ENCODE measurements at places on chromosomes 12 and 14. TPM values are rescaled to one million over a fixed set of nuclear protein-coding genes. Genes with fewer than 3 reads are reported as not detected.

PTCSC3 gene
- not detected for total RNA-seq

INF2 gene
- total RNA-seq = 160 TPM

PLA2G1B gene
- 1.8 TPM for total RNA-seq

EML5 gene
- total RNA-seq = 0.13 TPM

DDN gene
- 0.10 TPM for total RNA-seq

DDX11 gene
- 28.3 TPM for total RNA-seq

TRIM9 gene
- total RNA-seq = 1.3 TPM

CLEC4A gene
- 3.5 TPM for total RNA-seq

IL26 gene
- total RNA-seq = not detected

- peak; percentile 33 for DNase-seq
Measured at GRCh38 chr12:57716305-57716704, 22.2 kb downstream of the AGAP2 start.

GRCh38 chr12:78199926-78200325, 369.2 kb downstream of the NAV3 start:
- no peak for DNase-seq

- DNase-seq = no peak
Measured at GRCh38 chr14:93991212-93991611, 5.9 kb upstream of the CCDC197 start.

- peak; percentile 92 for DNase-seq
Measured at GRCh38 chr12:123457980-123458779, at the start of gene SNRNP35. TSS of gene SNRNP35 (plus strand) at chr12:123458139. CDS start at chr12:123465541, 7,402 bp downstream.

DNA sequence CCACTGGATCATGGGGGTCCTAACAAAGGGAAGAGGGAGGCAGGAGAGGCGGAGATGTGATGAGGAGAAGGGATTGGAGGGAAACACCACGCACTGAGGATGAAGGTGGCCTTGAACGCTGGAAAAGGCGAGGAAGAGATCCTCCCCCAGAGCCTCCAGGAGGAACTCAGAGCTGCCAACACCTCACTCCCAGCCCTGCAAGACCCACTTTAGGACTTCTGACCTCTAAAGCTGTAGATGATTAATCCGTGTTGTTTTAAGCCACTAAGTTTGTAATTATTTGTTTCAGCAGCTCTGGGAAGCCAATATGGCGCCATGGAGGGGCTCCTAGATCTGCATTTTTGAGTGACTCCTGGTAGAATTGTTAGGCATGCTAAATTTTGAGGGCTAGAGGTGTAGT, 74.6 kb upstream of the CEP83 start:
- DNase-seq = no peak

GRCh38 chr14:99551034-99551922, 52.7 kb downstream of the CCDC85C start:
- no peak for DNase-seq

DNA sequence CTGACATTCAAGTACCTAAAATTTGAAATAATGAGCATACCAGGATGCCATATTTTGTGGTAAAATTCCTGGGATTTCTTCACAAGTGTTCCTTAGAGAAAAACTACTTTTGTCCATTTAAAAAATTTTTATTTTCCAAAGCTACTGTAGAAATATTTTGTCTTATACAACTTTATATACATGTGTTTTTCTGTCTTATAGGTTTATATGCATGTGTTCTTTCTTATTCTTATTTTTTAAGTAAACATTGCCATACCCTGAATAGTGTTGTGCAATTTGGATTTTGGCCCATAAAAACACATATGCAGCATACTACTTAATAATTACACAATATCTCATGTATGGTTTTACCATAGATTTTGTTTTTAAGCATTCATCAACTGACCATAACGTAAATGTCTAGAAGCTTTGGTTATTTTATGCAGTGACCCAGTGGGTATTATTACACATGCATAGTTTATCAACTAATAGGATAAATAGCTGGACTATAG, 1107.4 kb upstream of the SEL1L start:
- no peak for DNase-seq

DNA sequence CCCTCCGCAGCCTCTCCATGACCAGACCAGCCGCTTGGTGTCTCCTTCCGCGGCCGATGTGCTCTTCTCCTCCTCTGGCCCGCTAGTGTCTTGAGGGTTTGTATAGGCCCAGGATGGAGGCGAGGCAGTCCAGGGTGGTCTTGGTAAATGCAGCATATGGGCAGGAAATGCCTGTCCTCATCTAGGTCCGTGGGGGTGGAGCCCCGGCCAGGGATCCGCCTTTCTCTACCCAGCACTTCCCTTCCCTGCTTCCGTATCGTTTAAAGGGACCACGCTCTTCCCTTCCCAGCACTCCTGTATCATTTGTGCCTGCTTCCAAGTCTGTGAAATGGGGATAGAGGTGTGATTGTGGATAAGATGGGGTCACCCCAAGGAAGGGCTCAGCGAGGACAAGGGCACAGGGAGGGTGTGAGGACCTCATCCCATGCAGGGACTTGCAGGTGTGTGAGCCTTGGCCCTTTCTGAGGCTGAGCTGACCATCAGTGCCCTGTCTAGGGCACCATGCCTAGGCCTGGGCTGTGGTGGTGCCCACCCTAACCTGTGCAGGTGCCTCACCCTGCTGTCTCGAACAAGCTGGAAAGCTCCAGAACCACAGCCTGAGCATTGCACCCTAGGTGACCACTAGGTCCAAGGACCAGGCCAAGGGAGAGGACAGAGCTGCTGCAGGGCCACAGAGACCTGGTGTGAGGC, 326.8 kb upstream of the RTL1 start:
- peak; percentile 72 for DNase-seq

GRCh38 chr12:124233041-124233796, 61.7 kb upstream of the RFLNA start:
- DNase-seq = no peak

DNA sequence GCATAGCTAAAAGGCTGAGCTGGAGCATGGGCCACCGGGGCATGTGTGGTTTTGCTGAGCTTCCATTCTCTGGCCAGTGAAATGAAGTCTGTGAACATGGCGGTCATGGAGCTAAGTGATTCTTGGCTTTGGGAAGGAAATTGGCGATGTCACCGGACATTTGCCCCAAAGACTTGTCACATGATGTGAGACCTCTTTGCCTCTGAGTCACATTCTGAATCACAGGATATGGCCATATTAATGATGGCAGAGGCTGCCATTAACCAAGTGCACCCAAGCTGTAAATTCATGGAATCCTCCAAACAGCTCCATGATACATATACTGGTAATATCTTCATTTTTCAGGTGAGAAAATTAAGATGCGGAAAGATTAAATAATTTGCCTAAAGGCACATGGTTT, 27.4 kb upstream of the BATF start:
- DNase-seq = no peak

DNA sequence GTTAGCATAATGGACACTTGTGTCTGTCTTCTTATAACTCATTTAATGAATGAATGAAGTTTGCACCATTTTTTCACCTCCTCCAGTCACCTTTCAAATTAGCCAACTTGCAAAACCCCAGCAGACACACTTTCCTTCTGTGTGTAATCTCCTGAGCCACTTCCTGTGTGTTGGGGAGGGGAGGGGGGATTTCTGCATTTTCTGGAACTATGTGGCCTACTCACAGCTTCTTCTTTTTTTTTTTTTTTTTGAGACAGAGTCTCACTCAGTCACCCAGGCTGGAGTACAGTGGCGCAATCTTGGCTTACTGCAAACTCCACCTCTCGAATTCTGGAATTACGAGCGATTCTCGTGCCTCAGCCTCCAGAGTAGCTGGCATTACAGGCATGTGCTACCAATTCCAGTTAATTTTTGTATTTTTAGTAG, 4.1 kb upstream of the SERPINA1 start:
- no peak for DNase-seq

DNA sequence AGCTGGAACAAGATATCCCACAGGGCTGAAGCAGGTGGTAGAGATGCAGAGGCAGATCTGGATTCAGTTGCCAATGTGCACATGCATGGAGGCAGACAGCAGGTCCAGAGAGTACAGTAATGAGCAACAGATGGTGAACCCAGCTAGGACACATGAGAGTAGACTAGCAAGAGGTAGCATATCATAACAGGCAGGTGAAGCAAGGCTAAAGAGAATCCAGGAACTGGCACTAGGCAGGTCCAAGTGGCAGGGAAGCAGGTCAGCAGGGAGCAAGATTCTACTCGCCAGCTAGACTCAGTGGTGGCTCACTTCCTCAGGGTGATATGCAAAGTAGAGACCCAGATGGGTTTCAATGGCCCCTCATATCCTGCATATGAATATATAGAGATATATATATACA, 15.3 kb upstream of the MYF6 start:
- no peak for DNase-seq

DNA sequence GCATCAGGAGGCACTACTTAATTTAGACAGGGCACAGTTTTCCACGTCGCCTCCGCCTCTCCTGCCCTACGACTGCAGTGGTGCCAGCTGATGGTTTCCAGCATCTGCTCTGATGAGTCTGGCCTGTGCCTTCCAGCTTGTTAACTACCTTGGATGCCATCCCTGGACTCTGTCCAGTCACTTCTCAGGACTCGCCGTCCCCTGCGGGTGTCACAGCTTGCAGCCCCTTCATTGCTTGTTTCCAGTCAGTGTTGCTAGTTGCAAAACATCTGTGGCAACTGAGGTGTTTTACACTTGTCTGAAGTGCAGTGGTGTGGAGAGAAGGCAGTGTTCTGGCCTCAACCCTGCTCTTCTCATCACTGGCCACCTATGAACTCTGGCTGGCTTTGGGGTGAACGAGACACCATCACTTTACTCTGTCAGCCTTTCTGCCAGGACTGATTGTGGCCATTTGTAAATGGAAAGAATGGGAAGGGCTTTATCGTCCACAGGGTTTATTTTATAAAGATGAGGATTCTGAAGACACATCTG, 8.3 kb downstream of the ADGRD1 start:
- peak; percentile 76 for DNase-seq

DNA sequence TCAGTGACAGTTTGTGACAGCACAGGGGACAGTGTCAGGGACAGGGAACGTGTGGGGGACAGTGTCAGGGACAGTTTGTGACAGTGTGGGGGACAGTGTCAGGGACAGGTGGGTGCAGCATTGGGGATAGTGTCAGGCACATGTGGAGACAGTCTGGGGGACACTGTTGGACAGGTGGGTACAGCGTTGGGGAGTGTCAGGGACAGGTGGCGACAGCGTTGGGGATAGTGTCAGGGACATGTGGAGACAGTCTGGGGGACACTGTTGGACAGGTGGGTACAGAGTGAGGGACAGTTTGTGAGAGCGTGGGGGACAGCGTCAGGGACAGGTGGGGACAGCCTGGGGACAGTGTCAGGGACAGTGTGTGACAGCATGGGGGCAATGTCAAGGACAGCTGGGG, 140.0 kb downstream of the TMEM121 start:
- no peak for DNase-seq

DNA sequence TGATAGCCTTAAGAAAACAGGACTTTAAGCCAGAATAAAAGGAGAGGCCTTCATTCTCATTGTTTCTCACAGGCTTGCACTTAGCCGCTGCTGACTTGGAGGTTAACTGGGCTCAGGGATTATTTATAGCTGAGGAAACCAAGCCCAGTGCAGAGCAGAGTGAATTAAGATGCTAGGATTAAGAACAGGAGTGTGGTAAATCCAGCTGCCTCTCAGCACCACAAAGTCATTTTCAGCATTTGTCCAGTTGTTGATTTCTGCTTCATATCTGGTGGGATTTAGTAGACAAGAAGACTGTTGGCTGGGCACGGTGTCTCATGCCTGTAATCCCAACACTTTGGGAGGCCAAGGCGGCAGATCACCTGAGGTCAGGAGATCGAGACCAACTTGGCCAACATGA, 14.3 kb upstream of the KRT73 start:
- peak; percentile 18 for DNase-seq

GRCh38 chr12:69555461-69555860, 29.8 kb upstream of the CCT2 start:
- no peak for DNase-seq

DNA sequence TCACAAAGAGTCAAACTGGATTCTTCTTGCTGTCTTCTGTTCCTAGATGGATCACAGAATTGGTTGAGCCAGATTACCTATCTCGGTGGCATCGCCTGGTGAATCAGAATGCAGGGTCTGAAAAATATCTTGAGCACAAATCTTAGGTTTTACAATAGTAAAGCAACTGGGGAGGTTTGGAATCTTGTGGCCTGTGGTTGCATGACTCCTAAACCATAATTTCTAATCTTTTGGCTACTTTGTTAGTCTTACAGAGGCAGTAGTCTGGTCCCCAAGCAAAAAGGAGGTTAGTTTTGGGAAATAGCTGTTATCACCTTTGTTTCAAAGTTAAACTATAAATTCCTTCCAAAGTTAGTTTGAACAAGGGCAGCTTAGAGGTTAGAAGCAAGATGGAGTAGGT, 1488.5 kb upstream of the FLRT2 start:
- no peak for DNase-seq

DNA sequence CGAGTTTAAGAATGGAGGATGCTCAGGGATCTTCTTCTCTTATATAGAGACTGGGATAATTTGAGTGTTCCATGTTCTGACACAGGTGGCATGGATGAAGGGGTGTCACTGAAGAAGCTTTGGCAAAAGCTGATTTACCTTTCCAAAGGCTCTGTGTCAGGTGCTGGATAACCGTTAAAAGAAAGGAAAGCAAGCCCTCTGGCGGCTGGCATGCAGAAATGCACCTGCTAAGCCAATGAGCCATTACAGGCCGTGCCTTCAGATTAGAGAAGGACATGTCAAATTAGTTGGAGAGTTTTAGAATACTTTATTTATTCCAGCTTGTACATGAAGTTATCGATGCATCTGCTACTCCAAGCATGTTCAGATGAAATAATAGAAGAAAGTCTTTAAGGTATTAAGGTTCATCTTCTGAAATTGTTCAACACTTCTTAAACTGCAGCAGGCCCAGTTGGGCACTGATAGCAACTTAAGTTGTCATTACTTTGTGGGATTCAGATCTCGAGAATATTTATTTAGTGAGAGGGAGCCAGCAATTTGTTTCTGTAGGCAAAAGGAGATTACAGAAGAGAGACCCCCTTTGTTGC, 678.2 kb downstream of the NRXN3 start:
- no peak for DNase-seq

GRCh38 chr14:90536511-90537191, 139.8 kb downstream of the CALM1 start:
- DNase-seq = no peak

DNA sequence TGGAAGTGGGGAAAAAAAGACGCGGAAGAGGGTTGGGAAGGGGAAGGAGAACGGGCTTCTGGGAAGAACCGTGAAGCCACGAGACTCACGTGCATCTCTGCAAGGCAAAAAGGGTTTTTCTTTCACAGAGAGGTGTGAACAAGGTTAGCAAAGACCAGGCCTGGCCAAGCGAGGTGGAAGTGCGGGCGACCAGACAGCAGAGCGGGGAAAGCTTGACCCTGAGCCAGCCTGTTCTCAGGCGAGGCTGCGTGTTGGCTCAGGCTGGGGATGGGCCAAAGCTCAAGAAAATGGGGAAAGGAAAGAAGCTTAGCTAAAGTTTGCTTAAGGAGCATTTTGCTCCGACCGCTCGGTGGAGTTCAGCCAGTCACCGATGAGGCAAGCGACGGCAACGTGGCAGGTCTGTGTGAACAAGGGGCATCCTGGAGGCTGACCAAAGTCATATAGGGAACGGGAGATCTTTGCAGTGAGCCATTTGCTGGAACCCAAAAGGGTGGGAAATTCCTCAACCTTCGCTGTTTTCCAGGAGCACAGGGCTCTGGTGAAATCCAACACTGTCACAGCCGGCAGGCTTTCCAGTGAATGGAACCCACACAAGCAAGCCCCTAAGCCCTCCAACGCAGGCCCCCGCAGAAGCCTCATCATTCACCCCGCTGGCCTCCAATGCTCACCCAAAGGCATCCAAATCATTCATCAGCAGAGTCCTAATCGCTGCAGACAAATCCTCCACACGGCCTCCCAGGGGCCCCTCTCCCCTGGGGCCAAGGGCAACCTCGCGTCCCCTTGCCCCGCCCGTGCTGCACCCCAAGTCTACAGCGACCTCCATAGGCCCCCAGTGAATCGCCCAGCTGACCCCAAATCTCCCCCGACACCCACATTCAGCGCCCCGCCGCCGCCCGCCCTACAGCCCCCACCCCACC, 754 bp downstream of the ZNF605 start:
- DNase-seq = peak; percentile 72

Data from mesenteric fat pad (tissue), 1 donor.